ENCODE measurements at places on chromosomes 7 and 10. TPM values are rescaled to one million over a fixed set of nuclear protein-coding genes. Genes with fewer than 3 reads are reported as not detected.

The ELN gene
- not detected for total RNA-seq

The PNLIPRP3 gene
- not detected for total RNA-seq

The KIF11 gene
- 89.8 TPM for total RNA-seq

The CAMK2G gene
- 55.8 TPM for total RNA-seq

The TRPV6 gene
- not detected for total RNA-seq

The TMUB1 gene
- total RNA-seq = 73.7 TPM

The ACSM6 gene
- not detected for total RNA-seq

The TMEM213 gene
- total RNA-seq = not detected

The GLUD1 gene
- 99.5 TPM for total RNA-seq

The DMBT1 gene
- total RNA-seq = not detected

The STAG3 gene
- total RNA-seq = 24.7 TPM

The PI4K2A gene
- total RNA-seq = 9.9 TPM

The SPDYE5 gene
- not detected for total RNA-seq

The FAM180A gene
- not detected for total RNA-seq

The THNSL1 gene
- 2.5 TPM for total RNA-seq

The NEURL1 gene
- total RNA-seq = 1.1 TPM

The PDE6C gene
- total RNA-seq = not detected

The CHST15 gene
- total RNA-seq = not detected

The WIPF3 gene
- not detected for total RNA-seq

The TACR2 gene
- total RNA-seq = not detected

The PDE1C gene
- total RNA-seq = not detected

The PRRT4 gene
- 0.25 TPM for total RNA-seq

The PRTFDC1 gene
- 0.46 TPM for total RNA-seq

The DCLRE1C gene
- total RNA-seq = 60.4 TPM

The NUDT13 gene
- 1.5 TPM for total RNA-seq

The MEOX2 gene
- not detected for total RNA-seq

The TFPI2 gene
- total RNA-seq = not detected

The MPP7 gene
- 20.2 TPM for total RNA-seq

The PRKCQ gene
- total RNA-seq = 62.6 TPM

The ACTR3C gene
- total RNA-seq = 6.1 TPM

The ANKRD61 gene
- total RNA-seq = not detected

The NKX2-3 gene
- total RNA-seq = not detected

The IL6 gene
- 0.67 TPM for total RNA-seq

The IFIT2 gene
- 10.2 TPM for total RNA-seq

The LLCFC1 gene
- not detected for total RNA-seq

The NACAD gene
- total RNA-seq = not detected

The NEUROD6 gene
- not detected for total RNA-seq

The DNAJB6 gene
- 67.8 TPM for total RNA-seq

The GPR37 gene
- not detected for total RNA-seq

The FAM237B gene
- not detected for total RNA-seq

The GRM3 gene
- total RNA-seq = not detected
